Posterior vena cava (tissue), 2 donors: ENCODE measurements at places on chromosomes 4 and X. TPM values are rescaled to one million over a fixed set of nuclear protein-coding genes. Genes with fewer than 3 reads are reported as not detected.
A peak's percentile ranks its signal among the peaks of the same experiment; 100 is the strongest.

DNA sequence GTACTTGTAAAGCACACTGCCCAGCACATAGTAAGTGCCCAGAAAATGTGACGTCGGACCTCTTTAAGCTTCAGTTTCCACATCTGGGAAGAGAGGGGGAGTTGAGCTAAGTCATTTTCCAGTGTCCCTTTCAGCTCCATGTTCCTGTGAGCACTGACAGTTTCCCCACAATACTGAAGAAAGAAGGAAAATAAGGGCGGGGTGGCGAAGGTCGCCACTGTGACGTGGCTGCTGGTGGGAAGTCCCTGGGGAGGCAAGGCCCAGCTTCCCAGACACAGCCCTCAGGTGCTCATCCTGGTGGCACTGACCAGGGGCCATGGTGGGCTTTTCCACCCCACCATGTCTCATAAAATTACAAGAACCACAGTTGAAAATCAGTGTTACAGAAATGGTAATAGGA, 121.8 kb downstream of the PTTG2 start:
- no peak for DNase-seq

DNA sequence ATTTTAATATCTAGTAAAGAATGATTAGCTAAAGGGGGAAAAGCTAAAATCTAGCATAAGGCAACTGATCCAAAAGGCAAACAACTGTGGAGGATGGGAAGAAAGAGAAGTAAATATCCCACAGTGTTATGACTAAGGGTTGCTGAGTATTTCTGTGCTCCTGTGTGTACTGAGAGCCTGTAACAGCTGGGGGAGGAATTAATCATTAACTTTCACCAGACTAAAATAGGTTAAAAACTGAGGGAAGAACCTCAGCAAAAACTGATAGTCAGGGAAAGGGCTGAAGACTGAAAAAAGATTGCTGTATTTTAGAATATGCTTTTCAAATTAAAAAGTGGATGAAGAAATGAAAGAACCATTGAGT, 365.9 kb downstream of the CXXC4 start:
- no peak for DNase-seq

- no peak for DNase-seq
These were observed 1.0 kb upstream of the SUV39H1 start for GRCh38 chrX:48695534-48695896.

DNA sequence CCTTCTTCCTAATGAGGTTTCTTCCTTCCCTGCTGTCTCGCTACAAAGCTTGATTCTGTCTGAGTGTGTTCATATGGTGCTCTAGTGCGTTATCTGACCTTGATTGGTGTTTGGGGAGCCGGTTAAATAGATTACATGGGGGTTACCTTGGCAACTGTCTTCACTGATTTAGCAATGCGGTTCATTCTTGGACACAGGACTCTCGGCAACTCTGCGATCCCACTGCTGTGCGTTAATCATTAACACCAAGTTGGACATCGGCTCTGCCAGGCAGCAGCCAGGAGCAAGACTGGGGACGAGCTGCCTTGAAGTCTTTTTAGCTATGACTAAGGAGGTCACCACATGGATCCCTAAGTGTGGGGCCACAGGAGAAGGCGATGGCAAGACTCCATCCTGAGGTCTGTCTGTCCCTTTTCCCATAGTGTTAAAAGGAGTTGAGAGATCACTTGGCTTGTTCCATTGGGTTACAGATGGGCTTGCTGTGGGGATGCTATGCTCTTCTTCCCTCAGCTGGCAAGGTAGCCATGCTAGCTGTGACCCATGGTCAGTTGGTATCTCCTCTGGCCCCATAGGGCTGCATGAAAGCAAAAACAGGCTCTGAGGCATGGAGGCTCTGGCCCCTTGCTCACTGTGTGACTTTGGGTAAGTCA, 93.4 kb upstream of the MAMLD1 start:
- DNase-seq = no peak

- DNase-seq = no peak
These were observed 62.2 kb upstream of the FAM241A start for GRCh38 chr4:112082954-112083586.

DNA sequence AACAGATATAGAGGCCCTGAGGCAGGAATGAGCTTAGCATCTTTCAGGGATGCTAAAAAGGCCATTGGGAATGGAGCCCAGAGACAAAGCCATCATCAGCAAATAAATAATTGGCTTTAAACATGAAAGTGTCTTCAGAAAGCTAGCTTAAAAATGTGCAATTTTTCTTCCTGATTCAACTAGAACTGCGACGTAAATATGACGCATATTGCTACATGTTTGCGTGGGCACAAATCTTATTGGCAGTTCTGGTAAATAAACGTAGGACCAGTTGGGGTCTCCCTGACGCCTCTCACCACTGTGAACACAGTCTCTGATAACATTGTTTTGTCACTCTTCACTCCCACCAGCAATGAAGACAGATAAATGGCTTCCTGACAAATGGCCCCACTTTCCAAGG, 97.3 kb upstream of the SRD5A3 start:
- DNase-seq = no peak

DNA sequence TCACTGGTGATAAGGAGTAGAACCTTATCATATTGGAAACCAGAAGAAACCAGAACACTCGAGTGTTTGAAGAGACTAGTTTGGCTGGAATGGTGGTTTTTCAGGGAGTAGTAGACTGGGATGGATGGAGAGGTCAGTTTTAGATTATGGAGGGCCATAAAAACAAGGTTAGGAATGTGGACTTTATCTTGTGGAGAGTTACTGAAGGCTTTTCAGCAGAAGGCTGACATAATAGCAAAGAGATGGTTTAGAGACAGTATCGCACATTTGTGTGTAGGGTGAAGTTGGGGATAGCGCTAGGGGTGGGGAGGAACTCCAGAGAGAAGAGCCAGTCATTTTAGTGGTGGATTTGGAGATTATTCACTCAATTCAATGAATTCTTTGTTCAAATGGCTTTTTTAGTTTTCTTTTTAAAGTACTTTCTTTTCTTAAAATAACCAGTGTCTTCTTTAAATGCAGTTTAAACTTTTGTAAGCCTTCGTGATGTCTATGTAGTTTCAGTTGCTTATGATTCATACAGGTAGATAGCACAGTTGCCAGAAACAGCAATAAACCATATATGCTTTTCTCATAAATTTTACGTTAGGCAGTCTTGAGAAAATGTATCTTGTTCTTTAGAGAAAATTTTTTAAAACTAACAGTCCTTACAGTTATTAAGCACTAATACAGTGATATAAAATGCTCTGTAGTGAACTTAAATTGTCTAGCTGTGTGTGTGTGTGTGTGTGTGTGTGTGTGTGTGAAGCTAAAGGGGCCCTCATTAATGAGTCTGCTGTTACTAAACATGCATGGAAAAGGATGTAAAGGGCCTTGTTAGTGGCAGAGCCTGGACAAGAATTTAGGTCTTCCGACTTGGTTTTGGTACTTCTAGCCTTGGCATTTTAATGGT, 3.8 kb downstream of the ARHGAP10 start:
- no peak for DNase-seq

- DNase-seq = no peak
These were observed 52.1 kb downstream of the NDST3 start for GRCh38 chr4:118086344-118086743.

- no peak for DNase-seq
These were observed 22.7 kb upstream of the GAB1 start for GRCh38 chr4:143313996-143314395.

GRCh38 chr4:95050980-95051701, 293.4 kb downstream of the BMPR1B start:
- no peak for DNase-seq

GRCh38 chr4:184807797-184808712, 17.7 kb downstream of the ACSL1 start:
- DNase-seq = no peak

GRCh38 chr4:110641218-110641617, 18.3 kb upstream of the PITX2 start:
- no peak for DNase-seq

GRCh38 chr4:153115322-153116290, 88.6 kb upstream of the TRIM2 start:
- DNase-seq = peak; percentile 75

DNA sequence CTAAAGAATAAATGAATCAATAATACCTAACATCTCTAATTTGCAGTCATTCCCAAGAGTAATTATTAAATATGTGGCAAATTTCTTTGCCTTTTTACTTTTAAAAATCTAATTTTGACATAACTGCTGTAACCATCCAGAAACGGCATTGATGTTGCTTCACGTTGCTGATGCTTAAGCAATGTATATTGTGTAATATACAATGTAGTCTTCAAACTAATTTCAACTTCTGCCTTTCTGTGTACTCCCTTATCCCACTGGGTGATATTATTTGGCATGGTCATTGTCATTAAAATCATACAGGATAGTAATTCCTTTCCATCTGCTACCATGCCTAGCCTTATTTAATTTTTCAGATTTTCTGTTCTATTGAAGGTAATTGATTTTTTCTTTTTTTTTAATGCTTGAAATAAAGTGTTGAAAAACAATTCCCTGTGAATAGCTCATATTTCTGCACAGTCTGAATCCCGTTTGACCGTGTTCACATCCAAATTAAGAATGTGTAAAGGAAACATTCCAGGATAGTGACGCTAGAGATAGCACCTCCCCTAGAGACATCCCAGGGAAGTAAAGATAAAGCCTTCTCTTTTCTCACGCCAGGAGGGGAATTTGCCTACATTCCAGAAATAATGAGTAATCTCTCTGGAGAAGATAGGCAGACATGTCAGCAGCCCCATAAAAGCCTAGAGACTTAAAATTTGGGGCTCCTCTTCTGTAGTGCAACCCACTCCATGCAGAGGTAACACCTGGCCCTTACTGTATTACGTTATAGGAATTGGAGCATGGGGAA, 8.6 kb downstream of the FAM200B start:
- no peak for DNase-seq

DNA sequence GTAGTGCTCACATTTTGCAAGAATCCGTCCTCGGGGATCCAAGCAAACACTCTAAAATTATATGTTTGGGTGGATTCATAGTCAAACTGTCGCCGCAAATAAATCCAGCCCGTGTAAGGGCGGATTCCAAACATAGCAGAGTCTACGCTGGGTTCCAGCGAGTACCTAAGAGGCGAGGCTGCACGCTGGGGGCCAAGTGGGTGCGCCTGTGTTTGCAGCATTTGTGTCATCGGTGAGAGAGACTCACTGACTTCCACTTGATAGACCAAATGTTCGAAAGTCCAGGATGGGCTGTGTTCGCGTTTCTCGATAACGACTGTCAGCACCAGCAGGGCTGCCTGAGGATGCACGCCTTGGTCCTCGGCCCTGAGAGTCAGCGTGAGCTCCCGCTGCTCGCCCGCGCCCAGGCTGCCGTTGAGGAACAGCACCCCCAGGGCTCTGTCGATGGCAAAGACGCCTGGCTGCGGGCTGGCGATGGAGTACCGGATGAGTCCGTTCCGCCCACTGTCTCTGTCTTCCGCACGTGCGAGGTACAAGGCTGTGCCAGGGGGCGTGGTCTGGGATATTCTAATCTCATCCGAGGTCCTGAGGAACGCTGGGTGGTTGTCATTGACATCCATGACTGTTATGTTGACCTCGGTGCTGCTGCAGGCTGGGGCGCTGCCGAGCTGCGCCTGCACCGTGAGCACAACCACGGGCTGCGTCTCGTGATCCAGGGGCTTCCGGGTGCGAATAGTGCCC, 158.7 kb downstream of the DCHS2 start:
- peak; percentile 78 for DNase-seq

- DNase-seq = no peak
These were observed 32.9 kb downstream of the CHM start for GRCh38 chrX:86014421-86014820.

DNA sequence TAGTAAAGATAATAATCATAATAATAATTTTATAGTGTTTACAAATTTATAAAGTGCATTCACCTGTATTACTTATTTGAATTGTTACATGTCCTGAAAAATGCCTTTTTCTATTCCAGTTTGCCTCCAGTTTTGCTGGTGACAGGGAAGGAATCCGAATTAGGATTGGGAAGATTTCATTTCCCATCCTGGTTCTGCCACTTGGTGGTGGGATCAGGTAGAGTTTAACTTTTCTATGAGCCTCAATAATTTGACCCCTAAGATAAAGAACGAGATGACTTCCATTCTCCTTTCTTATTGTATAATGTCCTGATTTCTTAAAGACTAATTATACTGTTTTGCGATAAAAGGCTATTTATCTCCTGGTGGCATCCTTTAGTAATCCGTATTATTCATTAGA, 1090.9 kb downstream of the RAPGEF2 start:
- DNase-seq = no peak

- peak; percentile 65 for DNase-seq
These were observed 1.7 kb downstream of the ARAF start for GRCh38 chrX:47562615-47563243.

- no peak for DNase-seq
These were observed 1227.9 kb upstream of the PABPC4L start for GRCh38 chr4:135429528-135429927.

GRCh38 chr4:30962939-30963338, 242.8 kb downstream of the PCDH7 start:
- DNase-seq = no peak

DNA sequence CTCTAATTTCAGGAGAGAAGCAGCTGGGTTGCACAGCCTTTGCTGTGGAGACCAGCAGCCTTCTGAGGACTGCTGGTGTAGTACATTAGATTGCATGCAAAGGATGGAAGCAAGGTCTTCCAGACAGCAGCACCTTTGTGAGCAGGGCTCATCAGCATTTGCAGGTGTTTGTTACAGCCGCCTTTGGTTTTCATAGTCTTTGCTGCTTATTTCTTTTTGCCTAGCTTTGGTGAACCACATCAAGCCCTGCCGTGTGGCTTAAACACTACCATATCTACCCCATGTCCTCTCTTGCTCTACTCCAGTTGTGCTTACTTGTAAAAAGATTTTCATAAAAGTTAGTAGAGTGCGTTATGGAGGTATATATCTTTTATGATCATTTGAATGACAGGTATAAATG, 57.5 kb downstream of the MTM1 start:
- DNase-seq = no peak

DNA sequence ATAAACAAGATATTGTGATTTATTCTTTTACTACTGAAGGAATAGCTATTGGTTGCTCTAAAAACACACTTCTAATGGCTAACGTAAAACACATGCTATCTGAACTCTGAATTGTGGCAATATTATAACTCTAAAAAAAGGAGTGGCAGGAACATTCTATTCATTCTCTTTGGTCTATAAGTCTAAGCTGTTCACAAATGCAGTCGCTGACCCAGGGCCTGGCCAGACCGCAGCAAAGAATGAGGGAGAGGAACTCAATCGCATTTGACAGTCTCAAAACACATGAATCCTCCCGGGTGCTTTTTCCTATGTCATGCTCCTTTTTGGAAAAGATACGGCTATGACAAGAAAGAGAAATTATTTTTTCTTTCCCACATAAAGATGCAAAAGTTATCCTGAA, 651.6 kb upstream of the PITX2 start:
- no peak for DNase-seq

The ARHGEF9 gene
- total RNA-seq = 68.9 TPM

The USP26 gene
- total RNA-seq = not detected

The FAM47A gene
- not detected for total RNA-seq

The ART3 gene
- total RNA-seq = not detected
